ENCODE measurements at places on chromosomes 13 and 19.

DNA sequence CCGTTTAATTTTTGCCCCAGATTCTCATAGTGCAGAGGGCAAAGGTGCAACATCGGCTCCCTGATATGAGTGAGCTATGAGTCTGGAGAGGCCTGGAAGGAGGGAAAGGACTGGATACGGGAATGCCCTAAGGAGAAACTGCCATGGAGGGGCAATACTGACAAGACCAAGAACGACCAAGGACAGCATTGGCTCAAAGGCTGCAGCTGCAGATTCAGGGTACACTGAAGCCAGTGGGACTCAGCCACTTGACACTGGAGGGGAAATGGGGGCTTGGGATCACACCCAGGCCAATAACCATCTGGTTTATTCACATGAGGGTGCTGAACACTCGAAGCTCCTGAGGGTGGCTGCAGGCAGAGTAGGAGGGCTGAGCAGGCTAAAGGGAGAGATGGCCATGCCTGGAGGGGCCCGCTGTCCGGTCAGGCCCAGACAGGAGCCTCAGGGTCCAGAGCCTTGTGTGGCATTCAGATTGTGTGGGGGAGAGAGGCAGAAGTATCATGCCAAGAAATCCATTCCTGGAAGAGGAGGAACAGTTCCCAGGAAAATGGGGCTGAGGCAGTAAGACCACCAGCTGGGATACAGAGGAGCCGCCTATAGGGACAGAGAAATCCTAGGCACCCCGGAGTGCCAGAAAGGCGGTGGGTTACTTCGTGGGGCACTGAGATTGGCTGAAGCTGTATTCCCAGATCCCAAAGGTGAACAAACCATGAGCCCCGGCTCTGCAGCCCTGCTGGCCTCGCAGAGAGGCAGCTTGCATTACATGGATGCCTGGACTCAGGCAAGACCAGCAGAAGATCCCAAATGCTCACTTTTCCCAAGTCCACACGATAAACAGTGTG is 20.7 kb downstream of the COL4A1 start:
- no peak for DNase-seq

DNA sequence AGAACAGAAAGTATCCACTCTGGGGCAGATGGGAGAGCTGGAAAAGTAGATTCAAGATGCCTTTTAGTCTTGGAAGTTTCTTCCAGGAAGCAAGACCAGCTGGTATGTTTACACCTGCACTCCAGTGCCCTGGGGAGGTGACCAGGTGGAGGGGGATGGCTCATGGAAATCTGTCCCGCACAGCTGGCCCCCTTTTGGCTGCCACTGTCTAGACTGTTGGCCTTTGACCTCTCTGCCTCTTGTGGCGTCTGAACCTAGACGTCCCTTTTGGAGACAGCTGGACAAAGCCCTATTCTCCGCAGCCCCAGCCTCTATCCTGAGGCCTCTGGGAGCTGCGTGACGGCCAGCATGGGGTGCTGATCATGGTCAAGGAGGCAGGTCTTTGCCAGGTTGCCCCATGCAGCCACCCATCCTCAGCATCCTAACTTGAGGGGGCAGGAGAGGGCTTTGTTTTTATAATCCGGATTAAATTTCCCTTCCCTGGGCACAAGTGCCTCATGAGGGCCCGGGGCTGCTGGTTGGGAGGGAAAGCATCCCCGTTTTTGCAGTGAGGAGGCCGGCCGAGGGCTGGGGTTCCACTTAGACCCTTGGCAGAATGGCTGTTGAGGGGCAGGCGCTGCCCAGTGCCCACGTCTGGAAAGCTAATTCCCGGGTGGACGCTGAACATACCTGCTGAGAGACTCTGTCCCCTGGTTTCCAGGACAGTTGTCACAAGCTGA is 17.3 kb upstream of the GDF15 start:
- DNase-seq = no peak

DNA sequence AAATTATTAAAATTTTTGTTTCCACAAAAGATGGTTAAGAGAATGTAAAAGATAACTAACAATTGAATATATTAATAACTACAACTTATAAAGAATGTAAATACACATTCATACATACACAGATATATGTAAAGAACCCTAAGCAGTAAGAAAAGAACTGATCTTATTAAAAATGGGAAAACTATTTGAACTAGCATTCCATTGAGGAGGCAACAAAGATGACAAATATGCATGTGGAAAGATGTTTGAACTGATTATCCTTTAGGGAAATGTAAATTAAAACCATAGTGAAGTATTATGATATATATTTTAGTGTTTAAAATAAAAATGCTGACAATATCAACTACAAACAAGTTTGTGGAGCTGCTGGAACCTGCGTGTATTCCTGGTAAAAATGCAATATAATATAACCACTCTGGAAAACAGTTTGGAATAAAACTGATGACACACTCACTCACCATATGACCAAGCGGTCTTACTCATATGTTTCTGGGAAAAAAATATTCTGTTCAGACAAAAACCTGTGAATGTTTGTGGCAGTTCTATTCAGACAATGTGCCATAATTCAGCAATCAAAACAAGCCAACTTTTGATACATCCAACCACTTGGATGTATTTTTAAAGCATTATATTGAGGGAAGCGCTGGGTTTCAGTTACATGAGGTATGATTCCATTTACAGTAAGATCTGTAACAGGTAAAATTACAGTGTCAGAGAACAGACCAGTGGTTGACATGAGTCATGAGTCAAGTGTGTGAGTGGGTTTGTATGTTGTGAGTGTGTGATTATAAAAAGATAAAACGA is 694.4 kb upstream of the SLITRK5 start:
- DNase-seq = no peak

GRCh38 chr19:518598-519231 is 11.4 kb downstream of the TPGS1 start:
- no peak for DNase-seq

DNA sequence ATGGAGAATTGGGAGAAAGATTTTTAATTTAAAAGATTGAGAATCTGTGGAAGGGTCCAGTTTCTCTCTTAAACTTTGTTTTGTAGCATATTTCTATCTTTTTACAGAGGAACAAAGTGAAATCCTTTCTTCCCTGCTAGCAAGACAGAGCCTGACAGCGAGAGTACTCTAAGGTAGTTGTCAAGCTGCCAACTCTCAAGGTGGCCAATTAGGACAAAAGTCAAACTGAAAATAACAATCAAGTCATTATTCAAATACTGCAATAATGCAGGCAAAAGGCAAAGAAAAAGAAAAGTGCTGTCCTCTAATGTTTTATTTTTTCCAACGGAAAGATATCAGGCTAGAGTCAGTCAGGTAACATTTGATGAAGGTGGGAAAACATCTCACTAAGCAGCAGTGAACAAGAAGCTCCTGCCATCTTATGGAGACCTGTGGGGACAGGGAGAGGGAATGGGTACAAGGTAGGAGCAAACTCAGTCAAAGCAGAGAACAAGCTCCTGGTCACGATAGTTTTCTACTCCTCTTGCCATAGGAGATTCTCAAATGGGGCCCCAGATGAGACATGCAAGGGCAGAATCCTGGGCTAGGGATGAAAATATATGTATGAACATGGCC is 801.9 kb upstream of the SLITRK1 start:
- DNase-seq = no peak

DNA sequence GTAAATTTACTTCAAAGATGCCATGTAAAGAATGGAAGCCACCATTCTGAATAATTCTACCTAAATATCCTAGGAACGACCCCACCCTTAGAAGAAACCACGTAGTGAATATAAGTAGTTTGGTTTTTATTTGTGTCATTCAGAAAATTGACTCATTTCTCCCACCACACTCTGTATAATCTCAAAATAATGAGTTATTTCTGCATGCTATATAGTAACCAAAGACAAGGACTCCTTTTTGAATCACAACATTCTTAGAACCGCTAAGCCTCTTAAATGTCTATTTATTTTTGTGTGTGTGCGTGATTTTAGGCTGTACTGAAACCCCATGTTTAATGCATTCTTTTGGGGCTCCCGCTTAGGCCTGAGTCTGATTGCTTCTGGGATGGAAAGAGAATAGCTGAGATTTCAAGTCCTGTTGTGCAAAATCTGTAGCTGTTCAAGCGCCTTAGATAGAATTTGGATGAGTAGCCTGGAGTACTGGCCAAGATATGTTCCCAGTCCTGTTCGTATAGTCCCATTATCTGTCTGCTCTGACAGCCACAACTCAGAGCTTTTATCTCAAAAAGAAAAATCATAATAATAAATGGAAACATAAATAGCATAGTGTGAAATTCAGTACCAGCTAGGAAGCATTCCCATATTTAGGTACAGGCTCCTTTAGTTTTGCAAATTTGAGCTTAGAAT is 532.4 kb upstream of the NBEA start:
- DNase-seq = no peak
